ENCODE measurements at places on chromosomes 12 and 14.

GRCh38 chr12:111204788-111205241 lies 164.1 kb downstream of the PHETA1 start:
- H3K27ac ChIP-seq, result no peak overlapping the region
- no peaks in the 10 kb centered on the region for H3K36me3 ChIP-seq
- no peak overlapping the region for H3K4me3 ChIP-seq
- DNase-seq, result no peak
- peaks cover 6% of the 10 kb centered on the region for H3K27me3 ChIP-seq

DNA sequence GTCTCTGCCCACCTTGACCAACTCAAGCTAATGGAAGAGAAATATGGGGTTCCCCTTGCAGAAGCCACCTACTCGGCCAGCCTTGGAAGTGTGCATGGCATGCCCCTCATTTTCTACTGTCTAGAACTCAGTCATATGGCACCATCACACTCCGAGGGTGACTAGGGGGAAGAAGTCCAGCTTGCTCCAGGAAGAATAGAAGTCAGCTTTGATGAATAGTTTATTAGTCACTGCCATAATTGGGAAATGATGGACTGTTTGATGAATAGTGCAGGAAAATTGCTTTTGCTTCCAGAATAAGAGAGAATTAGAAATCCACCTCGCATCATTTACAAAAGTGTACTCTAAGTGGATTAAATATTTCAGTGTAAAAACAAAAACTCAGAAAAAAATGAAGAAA lies 1030.6 kb downstream of the VRK1 start:
- no peaks in the 10 kb centered on the region for H3K27me3 ChIP-seq
- no peak overlapping the region for H3K4me3 ChIP-seq
- no peaks in the 10 kb centered on the region for H3K4me1 ChIP-seq
- H3K36me3 ChIP-seq, result no peaks in the 10 kb centered on the region
- H3K27ac ChIP-seq, result no peak overlapping the region

DNA sequence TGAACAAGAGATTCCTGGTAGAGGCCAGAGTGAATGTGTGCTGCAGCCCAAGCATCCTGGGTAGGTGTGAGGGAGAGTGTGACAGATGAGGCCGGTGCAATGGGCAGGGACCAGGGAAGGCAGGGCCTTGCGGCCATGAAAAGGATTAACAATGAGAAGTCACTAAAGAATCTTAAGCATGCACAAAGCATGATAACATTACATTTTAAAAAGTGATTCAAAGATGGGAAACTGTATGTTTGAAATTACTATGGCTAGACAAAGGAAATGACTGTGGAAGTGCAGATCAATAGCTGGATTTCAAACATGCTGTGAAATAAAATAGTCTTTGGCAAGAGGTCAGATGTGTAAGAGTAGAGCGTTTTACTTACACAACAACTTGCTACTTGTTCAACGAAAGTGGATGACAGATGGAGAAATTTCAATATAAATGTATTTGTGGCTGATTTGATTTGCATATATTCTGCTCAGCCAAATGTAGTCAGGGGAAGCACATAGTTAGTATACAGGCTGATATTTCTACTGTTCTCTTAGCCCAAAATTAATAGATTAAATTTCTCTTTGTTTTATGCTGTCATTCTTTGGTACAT lies 175.5 kb downstream of the CCDC59 start:
- no peaks in the 10 kb centered on the region for H3K36me3 ChIP-seq
- no peaks in the 10 kb centered on the region for H3K4me1 ChIP-seq
- H3K4me3 ChIP-seq, result no peak overlapping the region

- no peak overlapping the region for H3K4me3 ChIP-seq
- no peaks in the 10 kb centered on the region for H3K4me1 ChIP-seq
- no peak for DNase-seq
- H3K36me3 ChIP-seq, result no peaks in the 10 kb centered on the region
Observed at GRCh38 chr12:83404521-83404920, 717.8 kb downstream of the TMTC2 start.
